ENCODE measurements at places on chromosomes 2 and 18.

DNA sequence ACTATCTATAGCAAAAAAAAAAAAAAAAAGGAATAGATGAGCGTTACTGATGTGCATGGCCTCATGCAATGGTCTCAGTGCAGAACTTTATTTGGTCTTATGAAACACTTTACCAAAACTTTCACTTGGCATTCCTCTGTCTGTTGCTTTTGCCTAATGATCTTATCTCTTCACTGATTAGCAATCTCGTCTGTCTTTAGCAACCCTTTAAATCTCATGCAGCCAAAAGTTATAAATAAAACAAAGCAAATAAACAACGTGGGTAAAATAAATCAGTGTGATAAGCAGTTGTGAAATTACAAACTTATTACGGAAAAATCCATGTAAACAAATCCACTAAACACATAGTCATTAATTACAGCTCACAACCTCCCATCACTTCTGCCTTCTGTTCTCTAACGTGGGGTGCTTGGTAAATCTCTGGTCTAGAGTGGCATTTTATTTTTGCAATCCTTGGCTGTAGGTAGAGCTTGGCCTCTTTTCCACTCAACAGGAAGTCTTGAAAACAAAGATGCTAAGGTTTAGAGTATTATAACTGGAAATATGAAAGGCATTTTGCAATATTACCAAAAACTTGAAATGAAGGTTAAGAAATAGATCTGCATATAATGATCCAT, 288.0 kb downstream of the AFF3 start:
- no peak for DNase-seq

DNA sequence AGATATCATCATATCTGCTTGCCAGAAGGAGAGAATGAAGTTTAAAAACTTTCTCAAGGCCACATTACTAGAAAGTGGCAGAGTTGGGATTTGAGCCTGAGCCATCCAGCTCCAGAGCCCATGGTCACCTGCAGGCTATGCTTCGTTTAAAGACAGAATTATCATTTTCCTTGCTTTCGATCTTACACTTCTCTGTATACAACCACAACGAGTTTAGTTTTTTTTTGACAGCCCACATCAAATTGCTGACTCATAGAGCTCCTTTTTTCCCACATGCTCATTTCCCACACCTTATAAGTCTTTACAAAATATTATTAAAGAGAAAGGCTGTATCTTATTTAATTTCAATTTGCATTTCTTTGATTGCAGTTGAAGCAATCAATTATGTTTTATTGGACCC, 6.5 kb downstream of the PLEK start:
- DNase-seq = no peak

DNA sequence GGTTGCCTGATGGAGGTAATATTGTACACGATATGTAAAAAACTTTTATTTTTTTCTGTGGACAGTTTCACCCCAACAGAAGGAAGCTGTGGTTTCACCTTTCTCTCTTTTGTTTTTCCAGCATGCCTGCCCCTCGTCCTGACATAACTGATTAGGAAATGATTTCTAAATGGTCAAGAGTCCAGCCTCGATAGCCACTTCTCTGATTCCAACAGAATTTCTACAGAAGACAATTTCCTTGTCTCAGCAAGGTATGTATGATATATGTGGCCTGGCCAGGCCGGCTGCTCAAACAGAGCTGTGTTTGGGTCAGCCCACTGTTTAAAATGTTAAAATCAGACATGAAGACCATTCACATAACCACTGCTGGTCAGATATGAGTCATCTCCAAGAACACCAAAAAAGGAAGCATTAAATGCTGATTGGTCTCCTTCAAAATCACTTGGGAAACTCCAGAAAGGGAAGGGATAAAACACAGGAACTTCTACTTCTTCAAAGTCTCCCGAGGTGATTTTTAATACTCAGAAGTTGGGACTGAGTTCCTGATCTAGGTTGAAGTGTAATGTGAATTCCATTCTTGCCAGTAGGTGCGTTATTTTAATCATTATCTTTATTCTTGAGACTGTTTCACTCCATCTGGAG, 22.3 kb downstream of the ATP8B1 start:
- DNase-seq = no peak

GRCh38 chr2:160977376-160977775, 182.9 kb upstream of the TANK start:
- DNase-seq = no peak

GRCh38 chr2:149473521-149473920, 114.1 kb downstream of the MMADHC start:
- DNase-seq = no peak

- no peak for DNase-seq
These were observed 9.6 kb upstream of the DYNC2LI1 start for GRCh38 chr2:43764086-43764705.

DNA sequence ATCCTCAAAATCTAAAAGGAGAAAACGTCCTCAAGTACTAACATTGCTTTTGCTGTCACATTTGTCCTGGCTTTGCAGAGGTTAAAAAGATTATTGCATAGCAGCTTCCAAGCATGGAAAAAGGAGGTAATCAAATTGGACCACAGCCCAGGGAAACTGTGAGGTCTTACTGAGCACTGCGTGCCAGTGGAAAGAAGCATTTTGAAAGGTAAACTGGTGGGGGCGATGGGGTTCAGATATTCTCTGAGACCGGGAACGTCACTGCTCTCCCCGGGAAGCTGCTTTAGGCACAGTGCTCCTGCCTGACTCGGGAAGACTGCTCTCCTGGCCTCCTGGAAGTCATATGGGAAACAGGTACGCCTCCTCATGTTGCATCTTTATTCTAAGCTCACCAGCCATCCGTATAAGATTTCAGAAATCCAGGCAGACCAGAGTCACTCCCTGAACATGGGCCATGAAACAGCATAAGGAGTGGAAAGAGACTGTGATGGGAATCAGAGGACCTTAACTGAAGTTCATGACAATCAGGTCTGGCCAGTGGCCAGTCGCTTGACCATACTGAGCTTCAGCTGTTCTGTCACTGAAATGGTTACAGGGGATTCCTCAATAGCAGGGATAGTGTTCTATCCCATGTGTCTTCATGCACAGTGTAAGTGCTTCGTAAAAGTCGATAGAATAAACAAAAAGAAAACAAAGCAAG, 284.1 kb downstream of the TRIB2 start:
- no peak for DNase-seq

DNA sequence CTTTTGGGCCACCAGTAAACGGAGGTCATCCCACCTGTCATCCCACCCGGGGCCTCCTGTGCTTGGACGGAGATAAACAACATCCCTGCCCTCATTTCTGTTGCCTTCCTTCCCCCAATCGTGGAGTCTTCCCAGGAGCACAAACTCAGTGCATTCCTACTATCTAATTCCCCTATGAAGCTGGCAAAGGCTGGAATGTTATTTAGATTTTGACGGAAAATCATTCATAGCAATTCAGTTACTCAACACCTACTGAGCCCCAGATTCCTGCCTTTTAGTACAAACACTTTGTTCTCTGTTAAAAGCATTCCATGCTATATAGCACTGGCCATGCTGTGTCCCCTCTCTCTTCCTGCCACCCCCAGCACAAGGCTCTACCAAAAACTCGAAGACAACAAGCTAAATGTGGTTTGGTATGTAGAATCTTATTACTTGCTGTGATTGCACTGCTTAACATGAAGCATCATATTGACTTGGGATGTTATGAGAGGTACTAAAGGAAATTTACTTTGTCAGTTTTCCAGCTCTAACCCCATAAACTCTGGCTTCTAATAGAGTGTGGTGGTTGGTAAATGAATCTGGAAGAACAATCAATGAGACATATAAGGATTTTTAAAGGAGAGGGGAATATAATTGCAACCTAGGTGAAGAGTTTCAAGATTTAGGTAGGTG, 32.3 kb upstream of the IMPA2 start:
- DNase-seq = no peak

DNA sequence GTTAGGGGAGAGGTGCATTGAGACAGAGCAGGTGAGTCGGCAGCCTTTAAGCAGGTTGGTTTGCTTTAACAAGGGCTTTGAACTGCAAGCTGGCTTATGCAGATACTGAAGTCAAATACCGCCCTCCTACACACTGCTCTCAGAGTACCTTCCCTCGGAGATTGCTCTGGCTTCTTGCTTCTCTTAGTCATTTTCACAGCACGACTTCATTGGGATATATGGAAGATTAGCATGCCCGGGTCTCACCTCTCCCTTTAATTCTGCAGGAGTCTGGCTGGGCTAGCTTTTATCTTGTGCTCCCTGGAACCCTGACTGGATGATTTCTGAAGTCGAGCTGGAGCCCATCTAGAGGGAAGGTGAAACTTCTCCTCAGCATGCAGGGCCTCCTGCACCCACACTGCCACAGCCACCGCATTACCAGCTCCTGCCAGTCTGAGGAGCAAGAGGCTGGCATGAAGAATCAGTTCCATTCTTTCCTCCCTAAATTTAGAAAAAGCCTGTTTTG, 395.5 kb upstream of the HNRNPA3 start:
- no peak for DNase-seq

- no peak for DNase-seq
These were observed 16.6 kb downstream of the ADCY3 start for GRCh38 chr2:24903161-24904103.

GRCh38 chr2:156944871-156945270, 312.6 kb upstream of the GALNT5 start:
- DNase-seq = no peak

DNA sequence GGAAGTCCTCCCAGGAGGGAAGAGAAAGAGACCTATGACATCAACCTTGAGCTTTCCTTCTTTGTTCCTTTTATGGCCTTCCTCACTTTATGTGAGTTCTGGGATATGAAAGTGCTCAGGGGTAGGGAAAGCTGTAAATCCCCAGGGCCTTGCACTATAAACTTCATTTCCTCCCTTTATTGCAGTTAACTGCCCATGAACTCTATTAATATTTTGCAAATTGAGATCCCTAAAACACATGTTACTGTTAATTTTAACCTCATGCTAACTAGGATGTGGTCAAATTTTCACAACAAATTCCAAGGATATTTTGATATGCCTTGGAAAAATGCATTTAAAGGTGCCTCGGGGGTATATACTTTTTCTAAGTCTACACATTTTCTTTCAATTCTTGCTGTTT, 359.9 kb downstream of the OSR1 start:
- no peak for DNase-seq

GRCh38 chr18:64791236-64791635, 642.3 kb upstream of the LINC00305 start:
- DNase-seq = no peak

DNA sequence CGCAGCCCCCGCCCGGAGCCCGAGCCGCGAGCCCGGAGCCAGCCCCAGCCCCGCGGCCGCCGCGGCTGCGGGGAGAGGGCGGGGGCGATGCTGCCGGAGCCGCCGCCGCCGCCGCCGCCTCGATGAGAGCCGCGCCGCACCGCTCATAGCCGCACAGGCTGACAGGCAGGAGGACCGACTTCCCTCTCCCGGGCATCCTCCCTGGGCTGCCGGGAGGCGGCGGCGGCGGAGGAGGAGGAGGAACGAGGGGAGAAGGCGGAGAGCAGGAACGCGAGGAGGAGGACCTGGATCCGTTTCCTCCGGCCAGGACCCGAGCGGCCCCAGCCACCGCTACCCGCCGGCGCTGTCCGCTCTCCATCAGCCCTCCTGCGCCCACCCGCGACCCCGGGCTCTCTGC, 370 bp downstream of the KLHL29 start:
- peak; percentile 33 for DNase-seq

GRCh38 chr18:40179729-40180461, 1775.1 kb upstream of the PIK3C3 start:
- DNase-seq = no peak

GRCh38 chr2:40034198-40034597, 255.1 kb upstream of the THUMPD2 start:
- DNase-seq = no peak

DNA sequence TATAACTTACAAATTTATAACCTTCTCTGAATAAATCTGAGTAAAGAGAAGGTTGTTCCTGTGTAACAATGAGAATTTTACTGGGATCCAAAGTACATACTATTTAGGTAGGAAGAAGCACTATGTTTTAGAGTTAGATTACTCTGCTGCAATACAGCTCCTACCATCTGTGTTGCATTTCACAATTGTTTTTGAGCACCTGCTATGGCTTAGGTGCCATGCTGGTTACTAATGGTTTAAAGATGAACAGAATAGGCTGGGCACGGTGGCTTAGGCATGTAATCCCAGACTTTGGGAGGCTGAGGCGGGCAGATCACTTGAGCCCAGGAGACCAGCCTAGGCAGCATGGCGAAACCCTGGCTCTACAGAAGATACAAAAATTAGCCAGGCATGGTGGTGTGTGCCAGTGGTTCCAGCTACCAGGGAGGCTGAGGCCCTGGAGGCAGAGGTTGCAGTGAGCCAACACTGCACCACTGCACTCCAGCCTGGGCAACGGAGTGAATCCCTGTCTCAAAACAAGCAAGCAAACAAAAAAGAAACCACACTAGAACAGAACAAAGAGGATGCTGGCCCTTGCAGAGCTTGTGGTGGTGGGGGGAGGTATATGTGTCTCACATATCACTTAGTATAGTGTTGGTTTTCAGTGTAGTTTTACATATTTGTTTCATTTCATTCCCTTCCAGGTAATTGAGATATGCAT, 56.7 kb downstream of the SPTBN1 start:
- no peak for DNase-seq

GRCh38 chr2:182420669-182421068, 6.2 kb downstream of the PDE1A start:
- no peak for DNase-seq

DNA sequence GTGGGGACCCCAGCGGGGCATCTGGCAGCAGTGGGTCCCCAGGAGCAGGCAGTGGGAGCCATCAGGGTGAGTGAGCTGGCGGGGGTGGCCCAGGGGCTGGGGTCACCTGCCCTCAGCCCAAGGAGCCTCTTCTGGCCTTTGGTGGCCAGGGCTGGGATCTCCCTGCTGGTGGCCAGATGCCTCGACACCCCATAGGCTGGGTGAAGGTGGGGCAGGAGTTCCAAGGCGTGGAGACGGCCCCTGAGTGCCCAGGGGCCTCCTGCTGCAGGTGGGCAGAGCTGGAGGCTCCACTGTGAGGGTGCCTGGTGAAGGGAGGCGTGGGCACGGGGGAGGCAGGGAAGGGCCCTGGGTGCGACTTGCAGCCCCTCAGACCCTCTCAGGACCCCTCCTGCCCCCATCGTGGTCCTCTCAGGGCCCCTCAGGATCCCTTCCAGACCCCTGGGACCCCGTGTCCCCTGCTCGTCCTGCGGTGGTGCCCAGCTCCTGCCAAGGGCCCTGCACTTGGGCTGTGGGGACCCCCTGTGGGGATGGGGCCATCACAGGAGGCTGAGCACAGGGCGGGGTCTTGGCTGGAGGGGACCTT, 5.0 kb upstream of the GPR35 start:
- no peak for DNase-seq

DNA sequence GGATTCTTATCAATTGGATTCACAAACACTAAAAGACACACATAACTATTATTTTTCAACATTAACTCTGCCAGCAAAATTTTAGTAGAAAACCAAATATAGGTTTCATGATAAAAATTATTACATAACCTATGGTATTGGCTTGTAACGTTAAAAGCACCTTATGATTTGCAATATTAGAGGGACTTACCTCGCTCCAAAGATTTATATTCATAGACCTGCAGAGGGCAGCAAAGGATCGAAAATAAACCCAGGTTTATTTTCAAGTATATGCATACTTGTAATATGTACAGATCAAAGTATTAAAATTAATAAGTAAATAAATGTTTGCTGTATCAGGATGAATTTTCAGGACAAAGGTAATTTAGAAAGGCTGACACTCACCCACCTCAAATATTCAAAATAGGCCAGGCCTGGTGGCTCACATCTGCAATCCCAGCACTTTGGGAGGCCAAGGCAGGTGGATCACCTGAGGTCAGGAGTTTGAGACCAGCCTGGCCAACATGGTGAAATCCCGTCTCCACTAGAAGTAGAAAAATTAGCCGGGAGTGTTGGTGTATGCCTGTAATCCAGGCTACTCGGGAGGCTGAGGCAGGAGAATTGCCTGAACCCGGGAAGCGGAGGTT, 45.3 kb downstream of the LRPPRC start:
- no peak for DNase-seq

All from occipital lobe (tissue), 3 donors.